ENCODE measurements at places on chromosomes 7 and 10.
A peak's percentile ranks its signal among the peaks of the same experiment; 100 is the strongest.

DNA sequence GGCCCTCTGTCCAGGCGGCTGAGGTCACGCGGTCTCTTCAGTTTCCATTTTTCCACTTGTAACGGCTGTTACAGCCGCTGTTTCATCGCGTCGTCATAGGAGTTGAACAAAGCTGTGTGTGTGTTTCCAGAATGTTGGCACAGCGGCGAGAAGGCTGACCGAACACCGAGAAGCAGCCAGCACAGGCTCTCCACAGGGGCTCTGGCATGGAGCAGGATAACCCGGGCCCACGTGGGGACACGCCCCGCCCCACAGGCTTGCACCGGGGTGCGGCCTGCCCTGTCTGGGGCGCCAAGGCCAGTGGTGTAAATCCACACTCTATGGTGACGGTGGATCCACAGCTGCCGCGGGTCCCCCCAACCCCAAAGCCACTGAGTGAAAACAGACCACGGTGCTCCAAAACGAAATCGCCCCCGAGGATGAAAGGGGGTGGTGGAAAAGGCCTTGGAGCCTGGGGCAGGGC lies 448.2 kb downstream of the DNAJB6 start:
- DNase-seq, result no peak

DNA sequence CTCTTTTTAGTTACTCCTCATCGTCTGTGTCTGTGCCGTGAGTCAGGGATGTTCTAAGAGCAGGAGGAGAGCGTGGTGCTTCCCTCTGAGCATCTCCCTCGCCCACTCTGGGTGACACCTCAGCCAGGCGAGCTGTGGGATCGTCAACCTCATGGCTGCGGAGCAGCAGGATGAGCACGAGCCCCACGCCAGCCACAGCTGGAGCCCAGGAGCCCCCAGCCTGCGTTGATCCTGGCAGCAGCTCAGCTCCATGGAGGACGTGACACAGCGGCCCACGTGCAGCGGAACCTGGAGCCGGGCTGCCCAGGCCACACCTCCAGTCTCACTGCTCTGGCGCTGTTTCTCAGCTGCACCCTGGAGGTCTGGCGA lies 512.0 kb downstream of the PTPRN2 start:
- no peak for DNase-seq

GRCh38 chr10:79255007-79255507 lies 92.2 kb upstream of the PPIF start:
- no peak for DNase-seq

DNA sequence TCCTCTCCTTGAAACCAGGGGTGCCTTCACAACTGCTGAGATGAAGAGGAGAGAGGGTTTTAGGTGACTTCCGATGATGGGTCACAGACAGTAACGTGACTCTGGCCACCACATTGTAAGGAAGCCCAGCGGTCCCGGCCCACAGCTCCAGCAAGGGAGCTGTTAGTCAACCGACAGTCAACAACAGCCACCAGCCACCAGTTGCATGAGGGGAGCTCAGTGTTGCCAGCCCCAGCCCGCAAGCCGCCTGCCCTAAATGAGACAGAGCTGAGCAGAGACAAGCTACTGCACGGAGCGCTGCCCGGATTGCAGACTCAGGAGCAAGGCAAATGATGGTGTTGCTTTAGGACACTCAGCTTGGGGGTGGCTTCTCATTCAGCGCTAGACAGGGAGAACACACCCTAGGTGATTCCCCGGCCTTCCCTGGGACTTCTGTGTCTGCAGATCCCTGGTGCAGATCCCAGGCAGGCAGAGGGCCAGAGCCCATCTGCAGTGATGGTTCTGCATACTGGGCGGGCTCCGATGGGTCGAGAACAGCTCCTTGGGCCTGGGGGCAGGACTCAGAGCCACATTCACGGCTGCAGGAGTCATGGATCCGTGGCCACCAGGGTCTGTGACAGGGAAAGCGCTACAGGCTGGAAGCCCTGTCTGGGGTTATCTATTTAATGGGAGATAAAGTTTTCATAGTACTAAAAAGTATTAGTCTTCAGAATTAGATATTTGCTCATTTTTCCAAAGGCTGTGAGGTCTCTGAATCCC lies 14.3 kb upstream of the RET start:
- no peak for DNase-seq

GRCh38 chr10:62779487-62780248 lies 24.9 kb upstream of the ADO start:
- peak; percentile 44 for DNase-seq

DNA sequence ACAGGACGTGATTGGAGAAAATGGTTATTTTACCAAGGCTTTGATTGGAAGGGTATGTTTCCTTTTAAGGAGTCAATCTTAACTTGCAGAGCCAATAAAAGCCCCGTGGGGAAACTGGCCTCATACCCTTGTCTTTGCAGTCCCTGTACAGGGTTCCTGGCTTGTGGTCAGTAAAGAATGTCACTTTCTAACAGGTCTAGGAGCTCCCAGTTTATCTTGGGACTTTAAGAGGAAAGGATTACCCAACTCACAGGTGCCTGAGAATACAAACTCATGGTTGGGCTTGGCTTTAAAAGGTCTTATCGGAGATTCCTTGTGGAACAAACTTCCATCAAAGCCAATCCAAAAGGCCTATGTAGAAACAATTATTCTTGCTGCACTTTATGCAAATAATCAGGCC lies 221.8 kb downstream of the PHF14 start:
- no peak for DNase-seq

DNA sequence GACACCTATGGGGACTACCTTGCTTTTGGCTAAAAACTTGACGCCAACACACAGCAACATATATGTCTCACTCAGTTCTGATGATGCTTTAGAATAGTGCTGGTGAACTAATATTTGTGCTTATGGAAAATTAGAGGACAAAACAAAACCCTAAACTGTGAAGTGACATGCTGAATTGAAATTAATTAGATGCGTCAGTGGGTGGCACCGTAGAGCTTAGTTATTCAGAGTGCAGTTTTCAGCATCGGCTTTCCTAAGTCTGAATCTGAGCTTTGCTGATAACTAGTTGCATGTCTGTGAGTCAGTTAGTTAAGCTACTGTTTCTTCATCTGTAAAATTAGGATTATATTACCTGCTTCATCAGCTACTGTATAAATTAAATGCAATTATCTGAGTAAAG lies 245.0 kb upstream of the SORCS1 start:
- DNase-seq, result no peak

DNA sequence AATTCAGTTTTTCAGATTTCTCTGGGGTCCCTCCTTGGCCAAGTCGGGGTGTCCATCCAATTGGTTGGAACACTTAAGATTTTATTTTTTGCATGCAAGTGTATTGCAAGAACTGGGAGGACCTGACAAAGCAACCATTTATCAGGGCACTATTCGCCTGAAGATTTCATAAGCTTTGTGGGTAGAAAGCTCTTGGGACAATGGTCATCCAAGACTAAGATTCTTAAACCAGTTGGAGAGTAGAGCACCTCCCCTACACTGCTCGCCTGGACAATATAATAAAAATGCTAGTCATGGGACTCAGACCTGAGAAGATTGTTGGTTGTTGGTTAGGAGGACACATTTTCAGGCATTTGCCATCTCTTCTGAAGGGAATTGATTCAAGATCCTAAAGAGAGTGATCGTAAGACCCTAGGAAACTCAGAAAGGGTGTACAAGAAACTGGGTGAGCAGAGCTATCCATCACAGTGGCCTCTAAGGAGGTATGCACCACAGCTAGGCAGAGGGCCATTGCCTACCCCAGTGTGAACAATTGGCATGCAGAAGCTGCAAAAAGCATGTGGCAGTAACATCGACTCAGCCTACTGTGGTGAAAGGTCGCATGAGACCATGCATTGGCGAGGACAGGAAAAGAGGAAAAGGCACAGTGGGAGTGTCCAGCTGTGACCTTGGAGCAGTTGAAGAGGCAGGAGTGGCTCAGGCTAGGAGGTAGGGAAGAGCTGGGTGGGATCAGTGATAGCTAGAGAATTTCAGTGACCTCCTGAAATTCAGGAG lies 1235.3 kb upstream of the AUTS2 start:
- no peak for DNase-seq

DNA sequence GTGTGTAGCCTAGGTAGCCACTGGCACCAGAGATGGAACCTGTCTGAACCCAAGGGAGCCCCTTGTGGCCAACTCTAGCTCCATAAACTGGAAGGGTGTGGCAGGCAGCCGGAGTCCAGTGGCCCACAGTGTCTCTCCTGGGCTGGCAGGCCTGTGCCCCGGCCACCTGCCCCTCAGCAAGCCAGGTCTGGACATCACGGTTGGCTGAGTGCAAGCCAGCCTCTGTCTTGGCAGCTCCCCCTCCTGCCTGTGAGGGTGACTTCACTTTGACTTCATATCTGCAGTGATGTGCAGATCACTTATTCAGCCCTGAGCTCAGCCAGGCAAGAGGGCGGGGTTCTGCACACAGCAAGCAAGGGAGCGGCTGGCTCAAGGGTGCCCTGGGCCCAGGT lies 1.3 kb upstream of the RET start:
- no peak for DNase-seq

- DNase-seq, result no peak
Measured at GRCh38 chr10:130050721-130051120, 59.9 kb downstream of the C10orf143 start.

DNA sequence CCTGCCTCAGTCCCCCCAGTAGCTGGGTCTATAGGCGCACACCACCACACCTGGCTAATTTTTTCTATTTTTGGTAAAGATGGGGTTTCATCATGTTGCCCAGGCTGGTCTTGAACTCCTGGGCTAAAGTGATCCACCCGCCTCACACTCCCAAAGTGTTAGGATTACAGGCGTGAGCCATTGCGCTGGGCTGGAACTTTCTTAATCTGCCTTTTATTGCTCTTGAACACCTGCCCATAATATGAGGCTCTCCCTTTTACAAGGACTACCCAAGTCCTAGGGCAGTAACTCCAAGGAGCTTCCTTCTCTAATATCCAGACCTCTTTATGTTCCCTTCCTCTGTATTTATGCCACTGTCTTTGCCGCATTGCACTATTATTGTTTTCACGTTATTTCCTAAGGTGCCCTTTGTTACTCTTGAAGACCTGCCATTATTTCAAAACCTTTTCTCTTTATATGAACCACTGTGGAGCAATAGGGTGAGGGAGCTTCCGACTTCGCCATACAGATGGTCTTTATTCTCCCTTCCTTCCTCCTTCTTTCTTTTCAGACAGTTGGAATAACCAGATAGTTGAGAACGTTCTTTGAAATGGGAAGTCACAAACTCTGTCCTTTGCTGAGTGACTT lies 36.3 kb upstream of the TCF7L2 start:
- no peak for DNase-seq

GRCh38 chr10:79230328-79230830 lies 116.9 kb upstream of the PPIF start:
- DNase-seq, result no peak

DNA sequence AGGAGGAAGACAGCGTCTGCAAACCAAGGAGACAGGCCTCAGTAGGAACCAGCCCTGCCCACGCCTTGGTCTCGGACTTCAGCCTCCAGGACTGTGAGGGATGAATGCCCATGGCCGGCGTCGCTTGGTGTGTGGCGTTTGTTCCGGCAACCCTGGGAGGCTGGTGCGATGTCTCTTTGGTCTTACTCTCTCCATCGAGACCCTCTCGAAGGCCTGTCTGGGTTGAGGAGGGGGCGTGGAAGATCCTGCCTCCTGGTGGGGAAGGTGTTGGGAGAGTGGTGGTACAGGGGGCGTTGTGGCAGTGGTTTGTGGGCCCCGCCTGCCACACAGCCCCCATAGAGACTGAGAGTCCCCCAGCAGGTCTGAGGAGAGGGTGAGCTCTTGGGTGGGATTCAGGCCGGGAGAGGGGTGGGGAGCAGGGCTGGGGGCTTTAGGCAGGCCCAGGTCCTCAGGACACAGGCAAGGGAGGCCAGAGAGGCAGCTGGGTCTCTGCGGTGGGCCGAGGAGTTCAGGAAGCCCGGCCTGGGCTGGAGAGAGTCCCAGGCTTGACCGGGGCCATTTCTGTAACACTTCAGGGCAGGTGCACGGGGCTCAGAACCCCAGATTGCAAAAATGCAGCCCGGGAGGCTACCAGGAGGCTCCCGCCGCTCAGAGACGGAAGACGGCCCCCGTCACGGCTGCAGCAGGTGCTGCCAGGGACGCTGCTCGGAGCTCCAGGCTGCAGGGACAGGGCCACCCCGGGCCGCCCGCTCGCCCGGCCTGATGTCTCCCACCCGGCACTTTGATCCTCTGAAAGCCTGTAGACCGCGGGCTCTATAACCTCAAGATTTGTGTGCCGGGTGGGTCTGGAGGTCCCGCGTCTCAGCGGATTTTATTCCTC lies 33.8 kb upstream of the PSMG3 start:
- DNase-seq, result no peak

GRCh38 chr7:2955269-2955668 lies 88.4 kb downstream of the CARD11 start:
- no peak for DNase-seq

DNA sequence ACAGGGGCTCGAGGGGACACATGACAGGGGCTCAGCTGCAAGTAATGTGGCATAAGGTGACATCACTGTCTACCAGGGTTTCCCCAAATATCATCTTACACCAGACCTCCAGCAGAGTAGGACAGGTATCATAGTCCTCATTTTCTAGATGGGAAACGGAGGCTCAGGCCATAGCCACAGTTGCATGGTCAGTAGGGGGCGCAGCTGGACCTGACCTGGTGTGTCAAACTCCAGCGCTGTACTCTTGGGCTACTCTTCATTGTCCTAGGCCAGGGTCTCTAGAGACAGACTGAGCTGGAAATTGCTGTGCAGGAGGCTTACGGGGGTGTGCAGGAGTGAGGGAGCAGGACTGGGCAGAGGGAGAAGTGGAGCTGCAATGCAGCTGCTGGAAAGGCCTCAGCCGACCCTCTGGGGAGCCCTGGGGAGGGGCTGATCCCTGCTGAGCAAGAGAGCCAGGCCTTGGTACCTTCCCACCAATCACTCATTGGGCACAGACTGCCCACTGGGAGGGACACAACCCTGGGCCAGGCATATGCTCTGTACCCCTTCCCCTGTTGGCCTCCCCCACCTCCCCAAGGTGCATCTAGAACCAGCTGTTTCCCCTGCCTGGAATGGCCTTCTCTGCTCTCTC lies 89.9 kb downstream of the CDH23 start:
- DNase-seq, result peak; percentile 14

GRCh38 chr10:73076360-73077183 lies 20.1 kb downstream of the P4HA1 start:
- no peak for DNase-seq

DNA sequence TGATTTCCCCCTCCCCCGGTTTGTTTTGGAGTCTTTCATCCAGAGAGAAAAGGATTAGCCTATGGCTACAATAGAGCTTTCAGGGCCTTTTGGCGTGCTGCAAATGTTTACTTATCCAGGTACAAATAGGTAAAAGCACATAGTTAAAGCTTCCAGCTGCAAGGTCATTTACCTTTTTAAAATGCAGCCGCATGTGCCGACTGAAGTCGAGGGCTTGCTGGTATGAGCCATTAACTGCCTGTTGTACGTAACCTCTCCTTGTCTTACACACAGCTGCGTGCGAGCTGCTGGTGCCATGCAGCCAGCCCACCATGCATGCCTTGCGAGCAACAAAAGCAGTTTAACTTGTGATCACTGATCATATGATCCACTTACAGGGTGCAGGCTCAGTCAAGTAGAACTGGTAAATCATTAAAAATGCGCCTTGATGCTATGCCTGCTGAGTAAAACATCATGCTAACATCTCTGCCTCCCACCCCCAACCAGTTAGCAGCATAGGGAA lies 866.4 kb downstream of the LRMDA start:
- DNase-seq, result no peak

Measured in stimulated activated CD8-positive, alpha-beta memory T cell treated with anti-CD3 and anti-CD28 coated beads, Interleukin-15, amount 100 ng/mL, for 24 hours (primary cell).